ENCODE measurements at places on chromosomes 4 and X.

GRCh38 chr4:140736669-140737343, 19.4 kb downstream of the TBC1D9 start:
- DNase-seq, result no peak

- DNase-seq, result no peak
These were observed 56.3 kb upstream of the NAP1L5 start for GRCh38 chr4:88753658-88754571.

- no peak for DNase-seq
These were observed 114.0 kb upstream of the LNX1 start for GRCh38 chr4:53705151-53705764.

DNA sequence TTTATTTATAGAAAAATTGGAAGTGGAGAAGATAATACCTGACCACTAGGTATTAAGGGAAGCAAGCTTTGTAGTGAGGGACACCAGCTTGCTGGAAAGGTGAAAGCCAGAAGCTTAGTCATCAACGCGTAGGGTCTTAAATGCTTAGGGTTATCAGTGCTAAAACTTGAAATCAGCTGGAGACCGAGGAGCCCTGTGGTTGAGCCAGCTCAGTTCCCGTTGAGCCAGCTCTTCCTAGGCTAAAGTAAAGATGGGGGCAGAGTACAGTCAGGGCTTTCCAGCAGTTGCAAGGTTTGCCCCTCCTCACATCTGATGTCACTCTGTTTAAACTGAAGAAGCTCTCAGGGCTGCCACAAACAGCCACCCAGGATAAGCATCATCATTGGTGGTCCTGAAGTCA, 240.7 kb downstream of the DCLK2 start:
- no peak for DNase-seq

DNA sequence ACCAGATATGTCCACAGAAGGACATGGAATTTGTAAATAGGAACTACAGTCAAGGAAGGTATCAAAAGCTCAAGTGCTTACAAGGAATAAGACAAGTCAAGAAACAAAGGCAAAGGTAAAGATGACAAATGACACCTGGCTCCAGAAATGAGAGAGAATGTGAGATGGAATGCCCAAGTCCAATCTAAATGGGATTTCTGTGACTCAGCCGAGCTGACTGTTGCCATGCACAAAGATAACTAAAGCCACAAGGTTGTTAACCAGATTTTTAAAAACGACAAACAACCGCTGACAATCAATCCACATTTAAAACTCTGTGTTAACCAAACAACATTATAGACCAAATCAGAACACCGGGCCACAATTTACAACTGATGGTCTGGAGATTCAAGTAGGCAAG, 1.1 kb downstream of the NFXL1 start:
- no peak for DNase-seq

GRCh38 chr4:41757521-41758156, 9.1 kb upstream of the PHOX2B start:
- DNase-seq, result no peak

GRCh38 chrX:144219035-144219434, 335.2 kb downstream of the UBE2NL start:
- no peak for DNase-seq

- DNase-seq, result no peak
These were observed 399.9 kb downstream of the RAB28 start for GRCh38 chr4:13084210-13084609.

- DNase-seq, result no peak
These were observed 5.1 kb downstream of the CXCL9 start for GRCh38 chr4:76002176-76002575.

GRCh38 chr4:88196523-88197185, 38.2 kb upstream of the ABCG2 start:
- DNase-seq, result no peak

- no peak for DNase-seq
These were observed 157.0 kb upstream of the TLL1 start for GRCh38 chr4:165715989-165716388.

DNA sequence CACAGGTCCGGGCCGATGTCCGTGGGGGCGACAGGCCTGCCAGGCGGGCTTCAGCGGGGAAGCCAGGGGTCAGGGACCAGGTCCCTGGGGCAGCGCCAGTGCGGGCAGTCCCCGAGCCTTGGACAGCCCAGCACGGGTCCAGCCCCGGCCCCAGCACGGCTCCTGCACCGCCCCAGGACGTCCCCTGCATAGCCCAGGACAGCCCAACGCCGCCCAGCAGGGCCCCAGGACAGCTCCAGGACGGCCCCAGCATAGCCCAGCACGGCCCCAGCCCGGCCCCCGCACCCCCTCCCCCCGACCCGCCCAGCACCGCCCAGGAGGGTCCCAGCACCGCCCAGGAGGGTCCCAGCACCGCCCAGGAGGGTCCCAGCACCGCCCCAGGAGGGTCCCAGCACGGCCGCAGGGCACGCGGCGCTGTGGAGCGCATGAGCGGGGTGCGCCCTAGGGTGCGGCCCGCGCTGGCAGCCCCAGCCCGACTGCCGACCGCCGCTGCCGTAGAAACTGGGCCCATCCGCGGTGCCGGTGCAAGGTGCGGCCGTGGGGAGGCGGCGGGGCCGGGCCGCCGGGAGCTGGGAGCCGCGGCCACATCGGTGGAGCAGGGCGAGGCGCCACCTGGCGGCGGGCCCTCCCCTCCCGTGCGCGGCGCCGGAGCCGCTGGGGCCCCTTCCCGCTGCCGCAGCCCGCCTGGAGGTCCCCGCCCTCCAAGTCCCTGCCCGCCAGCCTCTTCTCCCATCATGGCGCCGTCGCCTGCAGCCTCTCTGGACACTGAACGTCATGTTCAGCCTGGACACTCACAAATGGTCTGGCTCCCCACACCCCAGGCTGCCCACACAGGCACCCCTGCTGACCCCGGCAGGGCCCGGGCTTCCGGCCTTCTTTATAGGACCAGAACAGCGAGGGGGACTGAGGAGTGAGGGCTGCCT, 106.8 kb upstream of the NKX1-1 start:
- DNase-seq, result no peak

DNA sequence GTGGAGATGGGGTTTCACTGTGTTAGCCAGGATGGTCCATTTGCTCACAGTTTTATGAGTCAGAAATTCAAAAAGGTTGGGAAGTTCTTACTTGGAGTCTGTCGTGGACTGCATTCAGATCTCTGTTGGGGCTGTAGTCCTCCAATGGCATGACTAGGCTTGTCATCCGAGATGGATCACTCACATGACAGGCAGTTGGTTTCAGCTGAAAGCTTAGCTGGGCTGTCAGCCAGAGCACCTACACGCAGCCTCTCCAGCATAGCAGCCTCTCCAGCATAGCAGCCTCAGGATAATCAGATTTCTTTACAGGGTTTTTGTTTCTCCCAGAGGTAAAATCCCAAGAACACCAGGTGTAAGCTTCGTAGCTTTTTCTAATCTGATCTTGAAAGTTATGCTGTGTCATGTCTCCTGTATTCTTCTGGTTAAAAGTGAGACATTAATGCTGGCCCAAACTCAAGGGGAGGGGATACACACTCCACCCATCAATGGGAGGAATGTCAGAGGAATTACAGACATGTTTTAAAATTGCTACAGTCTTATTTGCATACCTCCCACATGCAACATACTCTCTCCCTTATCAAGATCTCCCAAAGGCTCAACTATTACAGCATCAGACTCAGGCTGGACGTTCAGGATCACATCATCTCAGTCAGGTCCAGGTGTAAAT, 31.6 kb upstream of the SOD3 start:
- DNase-seq, result no peak

GRCh38 chr4:107956011-107956410, 24.7 kb downstream of the CYP2U1 start:
- DNase-seq, result no peak

GRCh38 chr4:117324851-117325491, 239.6 kb upstream of the TRAM1L1 start:
- DNase-seq, result no peak

DNA sequence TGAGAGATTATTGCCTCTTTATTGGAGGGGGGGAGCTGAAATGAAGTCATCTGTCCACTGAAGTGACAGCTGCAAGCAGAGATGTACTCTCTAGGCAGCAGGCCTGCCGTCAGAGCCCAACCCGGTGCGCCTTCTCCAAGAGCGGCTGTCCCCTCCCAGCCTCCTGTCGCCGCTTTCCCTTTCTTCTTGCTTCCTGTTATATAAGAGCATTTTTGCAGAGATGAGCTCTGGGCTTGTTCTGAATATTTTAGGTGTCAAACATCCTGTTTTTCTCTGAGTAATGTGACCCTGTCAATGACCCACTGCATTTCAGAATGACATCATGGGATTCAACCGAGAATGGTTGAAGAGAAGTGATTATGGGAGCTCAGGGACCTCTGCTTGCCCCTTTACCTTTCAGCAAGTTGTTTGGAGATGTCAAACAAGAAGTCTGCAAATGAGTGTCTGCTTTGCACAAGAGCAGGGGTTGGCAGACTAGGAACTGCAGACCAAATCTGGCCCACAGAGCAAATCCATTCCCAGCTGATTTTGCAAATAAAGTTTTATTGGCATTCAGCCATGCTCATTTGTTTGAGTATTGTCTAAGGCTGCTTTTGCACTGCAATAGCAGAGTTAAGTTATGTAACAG, 79.9 kb downstream of the SLC9A6 start:
- no peak for DNase-seq

- no peak for DNase-seq
These were observed 58.6 kb upstream of the PRSS48 start for GRCh38 chr4:151218343-151218742.

DNA sequence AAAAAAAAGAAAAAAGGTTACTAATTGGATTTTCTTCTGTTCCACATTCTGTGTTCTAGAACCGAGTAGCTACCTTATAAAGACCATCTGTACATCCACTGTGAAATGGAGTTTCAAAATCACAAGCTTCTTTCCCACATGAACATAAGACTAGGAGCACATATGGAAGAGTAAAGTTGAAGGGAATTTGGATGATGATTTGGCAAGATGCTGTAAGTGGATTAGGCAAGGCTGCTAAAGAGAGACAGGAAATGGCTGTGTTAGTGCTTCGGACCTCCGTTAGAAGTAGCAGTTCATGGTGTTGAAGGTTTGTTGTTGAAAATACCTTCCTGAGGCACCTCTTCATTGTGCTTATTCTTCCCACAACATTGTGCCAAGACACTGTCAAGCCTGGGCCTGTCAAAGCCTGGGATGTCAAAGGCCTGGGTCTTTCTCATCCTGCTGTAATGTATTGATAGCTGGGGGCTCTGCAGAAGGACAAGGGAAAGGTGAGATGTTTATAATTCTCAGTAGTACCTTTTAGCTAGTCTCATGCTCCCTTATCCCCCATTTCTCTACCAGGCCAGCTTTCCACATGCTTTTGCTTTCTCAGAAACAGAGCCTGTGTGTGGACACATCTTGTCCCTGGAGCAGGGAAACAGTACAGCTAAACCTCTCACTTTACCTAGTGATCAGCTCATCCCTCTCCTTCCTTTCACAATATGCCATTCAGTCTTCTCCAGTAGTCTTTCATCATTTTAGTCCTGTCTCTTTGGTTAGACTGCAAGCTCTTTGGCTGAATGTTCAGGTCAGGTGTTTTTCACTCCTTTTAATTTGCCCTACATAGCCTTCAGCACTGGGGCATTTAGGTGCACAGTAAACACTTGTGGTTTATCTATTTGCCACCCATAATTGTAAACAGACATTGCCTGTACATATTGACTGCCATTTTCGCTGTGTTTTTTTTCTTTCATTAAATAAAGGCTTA, 37.9 kb upstream of the CYP2U1 start:
- no peak for DNase-seq

GRCh38 chr4:78692822-78693170, 83.4 kb upstream of the BMP2K start:
- DNase-seq, result no peak

- DNase-seq, result no peak
These were observed 3.1 kb upstream of the FAM241A start for GRCh38 chr4:112142182-112142581.

DNA sequence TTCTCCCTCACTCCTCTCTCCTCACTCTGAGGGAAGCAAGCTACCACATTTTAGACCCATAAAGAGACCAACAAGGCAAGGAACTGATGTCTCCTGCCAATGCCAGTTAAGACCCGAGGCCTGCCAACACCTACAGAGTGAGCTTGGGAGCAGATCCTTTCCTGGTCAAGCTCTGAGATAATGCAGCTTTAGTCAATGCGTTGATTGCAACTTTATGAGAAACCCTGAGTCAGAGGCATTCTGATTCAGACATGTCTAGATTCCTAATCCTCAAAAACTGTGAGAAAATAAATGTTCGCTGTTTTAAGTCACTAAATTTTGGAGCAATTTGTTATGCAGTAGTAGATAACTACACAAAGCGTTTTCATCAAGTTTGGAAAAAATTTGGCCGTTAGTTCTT, 115.5 kb downstream of the JADE1 start:
- no peak for DNase-seq

DNA sequence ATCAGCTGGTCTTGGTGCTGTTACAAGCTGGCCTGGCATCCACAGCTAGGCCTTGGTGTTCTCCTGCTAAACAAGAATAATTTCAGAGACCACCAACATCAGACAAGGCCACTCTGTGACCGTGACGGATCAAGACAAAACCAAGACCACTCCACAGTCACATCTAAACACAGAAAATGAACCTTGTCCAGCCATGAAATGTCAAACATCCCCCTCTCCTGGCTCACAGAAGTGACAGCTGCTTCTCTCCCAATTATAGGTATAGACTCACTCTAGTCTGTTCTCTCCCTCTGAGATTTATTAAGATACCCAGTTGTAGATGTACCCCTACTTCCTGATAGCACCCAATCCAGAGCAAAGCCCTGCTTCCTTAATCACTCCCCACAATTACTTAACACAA, 40.4 kb downstream of the EFHC2 start:
- DNase-seq, result no peak

DNA sequence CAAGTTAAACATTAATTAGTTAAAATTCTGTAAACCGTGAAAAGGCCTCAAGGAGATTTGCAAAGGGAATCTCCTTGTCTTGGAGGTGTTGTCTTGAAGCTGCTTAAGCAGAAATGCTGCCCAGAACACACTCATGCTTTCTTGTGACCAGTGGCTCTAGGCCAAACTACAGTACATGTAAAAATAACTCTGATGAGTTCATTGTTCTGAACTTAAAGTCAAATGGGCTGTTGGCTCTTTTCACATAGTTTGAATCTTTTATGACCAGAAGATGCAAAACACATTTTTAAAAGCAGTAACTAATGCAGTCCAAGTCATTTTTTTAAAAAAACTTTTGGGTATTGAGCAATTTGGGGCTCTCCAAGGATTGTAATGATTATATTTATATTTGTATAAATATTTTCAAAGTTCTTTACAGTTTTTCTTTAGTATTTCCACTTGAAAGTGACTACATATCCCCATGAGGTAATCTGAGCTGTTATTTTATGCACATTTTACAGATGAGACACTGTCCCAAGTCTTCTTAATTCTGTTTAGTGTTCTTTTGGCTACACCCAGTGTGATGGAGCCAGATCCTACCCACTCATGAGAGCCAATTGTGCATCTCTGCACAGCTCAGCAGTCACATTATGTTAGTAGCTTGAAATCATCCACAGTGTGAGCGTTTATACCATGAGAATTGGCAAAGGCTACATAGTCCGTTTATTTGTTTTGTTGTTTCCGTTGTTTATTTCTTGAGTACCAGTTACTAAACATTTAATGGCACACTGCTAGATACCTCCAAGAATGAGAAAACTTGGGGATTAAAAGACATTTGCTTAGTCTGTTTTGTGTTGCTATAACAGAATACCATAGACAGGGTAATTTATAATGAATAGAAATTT, 112.8 kb upstream of the ATXN3L start:
- no peak for DNase-seq

- DNase-seq, result no peak
These were observed 41.2 kb downstream of the TMA16 start for GRCh38 chr4:163535657-163536056.

- DNase-seq, result no peak
These were observed 93.6 kb downstream of the TSPAN5 start for GRCh38 chr4:98564852-98565251.

- DNase-seq, result peak; percentile 6
These were observed 13.5 kb downstream of the NOP14 start for GRCh38 chr4:2949782-2950125.

- no peak for DNase-seq
These were observed 584.3 kb upstream of the SMIM31 start for GRCh38 chr4:164169591-164169990.

Measured in D721Med (cell line).